CD4-positive, alpha-beta T cell treated with Interleukin-21 for 1 hour (primary cell): ENCODE measurements at places on chromosomes 16 and 17.
A peak's percentile ranks its signal among the peaks of the same experiment; 100 is the strongest.

DNA sequence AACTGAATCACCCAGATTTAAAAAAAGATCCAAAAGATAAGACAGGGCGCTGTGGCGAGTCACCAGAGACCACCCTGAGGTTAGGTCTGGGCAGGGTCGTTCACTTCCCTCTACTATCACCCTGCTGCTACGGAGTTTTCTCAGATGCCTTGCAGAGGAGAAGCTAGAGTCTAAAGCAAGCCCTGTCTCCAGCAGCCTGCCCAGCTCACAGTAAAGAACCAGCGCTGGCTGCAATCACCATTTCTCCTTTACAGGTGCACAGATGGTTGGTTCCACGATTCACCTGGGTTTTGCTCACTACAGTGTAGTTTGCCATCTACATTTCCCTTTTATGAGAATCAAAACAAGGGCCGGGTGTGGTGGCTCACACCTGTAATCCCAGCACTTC is 71.3 kb downstream of the SRCIN1 start:
- DNase-seq, result no peak

- DNase-seq, result no peak
Observed at GRCh38 chr17:79573196-79573896, 37.5 kb downstream of the RBFOX3 start.

DNA sequence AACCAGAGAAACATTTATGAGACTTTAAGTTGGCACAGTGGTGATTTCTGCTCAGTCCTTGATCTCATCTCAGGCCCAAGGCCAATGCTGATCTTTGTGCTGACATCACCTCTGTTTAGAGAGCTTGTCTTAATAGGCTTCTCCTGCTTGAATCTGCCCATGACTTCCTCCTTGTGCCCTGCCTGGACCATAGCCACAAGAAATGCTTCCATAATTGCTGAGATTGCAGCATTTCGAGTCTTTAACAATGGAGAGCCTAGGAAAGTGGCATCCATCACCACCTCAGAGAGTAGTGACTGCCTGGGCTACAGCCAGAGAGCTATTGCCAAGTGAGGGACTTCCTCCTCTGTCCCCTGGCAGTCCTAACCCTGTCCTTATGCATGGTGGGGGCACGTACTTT is 25.1 kb upstream of the MMP2 start:
- no peak for DNase-seq

- DNase-seq, result no peak
Observed at GRCh38 chr17:69512946-69513345, 98.4 kb downstream of the MAP2K6 start.

- no peak for DNase-seq
Observed at GRCh38 chr17:3573246-3574100, 15.9 kb upstream of the TRPV3 start.

GRCh38 chr16:2180962-2181923 is 15.2 kb downstream of the CASKIN1 start:
- no peak for DNase-seq

DNA sequence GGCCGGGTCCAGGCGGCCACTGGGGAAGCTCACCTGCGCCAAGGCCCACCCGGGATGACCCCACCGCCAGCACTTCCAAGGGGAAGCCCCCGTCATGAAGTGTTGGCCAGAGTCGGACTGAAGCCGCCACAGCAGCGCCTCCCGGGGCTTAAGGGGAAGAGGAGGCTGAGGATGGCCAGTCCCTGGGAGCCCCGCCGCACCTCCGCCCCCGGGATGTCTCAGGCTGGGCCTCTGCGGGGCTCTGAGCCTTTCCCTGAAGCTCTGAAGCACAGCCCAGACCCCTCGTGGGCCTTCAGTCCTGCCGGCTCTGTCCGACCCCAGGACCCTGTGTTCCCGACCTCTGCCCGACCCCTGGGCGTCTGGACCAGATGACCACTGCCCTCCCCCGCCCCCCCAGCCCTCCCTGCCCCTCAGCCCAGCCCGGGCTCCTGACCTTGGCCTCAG is 42.8 kb upstream of the ACSF3 start:
- no peak for DNase-seq

GRCh38 chr17:68641276-68642117 is 40.3 kb upstream of the FAM20A start:
- DNase-seq, result no peak

DNA sequence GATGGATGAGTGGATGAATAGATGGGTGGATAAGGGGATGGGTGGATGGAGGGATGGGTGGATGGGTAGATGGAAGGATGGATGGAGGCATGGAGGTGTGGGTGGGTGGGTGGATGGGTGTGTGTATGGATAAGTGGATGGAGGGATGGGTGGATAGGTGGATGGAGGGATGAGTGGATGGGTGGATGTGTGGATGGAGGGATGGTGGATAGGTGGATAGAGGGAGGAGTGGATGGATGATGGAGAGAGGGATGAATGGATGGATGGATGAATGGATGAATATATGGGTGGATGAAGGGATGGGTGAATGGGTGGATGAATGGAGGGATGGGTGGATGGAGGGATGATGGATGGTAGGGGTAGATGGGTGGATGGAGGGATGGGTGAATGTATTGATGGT is 27.5 kb upstream of the NPTX1 start:
- DNase-seq, result no peak

DNA sequence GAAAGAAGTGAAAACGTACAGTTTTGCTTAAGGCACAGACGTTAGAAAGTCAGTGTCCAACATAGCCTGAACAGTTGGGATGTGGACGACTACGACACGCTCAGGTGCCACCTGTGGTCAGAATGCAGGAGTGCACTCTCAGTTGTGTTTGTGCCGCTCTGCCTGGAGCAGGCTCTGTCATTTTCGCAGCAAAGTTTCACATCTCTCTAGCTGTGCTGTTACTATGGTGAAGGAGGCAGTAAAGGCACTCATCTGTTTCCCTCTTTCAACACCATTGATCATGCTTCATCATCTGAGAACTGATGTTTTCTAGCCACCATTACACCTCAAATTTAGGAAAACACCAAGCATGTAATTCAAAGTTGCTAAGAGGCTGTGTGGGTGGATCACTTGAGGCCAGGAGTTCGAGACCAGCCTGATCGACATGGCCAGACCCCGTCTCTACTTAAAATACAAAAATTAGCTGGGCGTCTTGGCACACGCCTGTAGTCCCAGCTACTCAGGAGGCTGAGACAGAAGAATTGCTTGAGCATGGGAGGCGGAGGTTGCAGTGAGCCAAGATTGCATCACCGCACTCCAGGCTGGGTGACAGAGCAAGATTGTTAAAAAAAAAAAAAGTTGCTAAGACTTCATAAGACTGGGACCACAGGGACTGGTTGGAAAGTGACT is 44.9 kb upstream of the DNAJA2 start:
- DNase-seq, result peak; percentile 53

DNA sequence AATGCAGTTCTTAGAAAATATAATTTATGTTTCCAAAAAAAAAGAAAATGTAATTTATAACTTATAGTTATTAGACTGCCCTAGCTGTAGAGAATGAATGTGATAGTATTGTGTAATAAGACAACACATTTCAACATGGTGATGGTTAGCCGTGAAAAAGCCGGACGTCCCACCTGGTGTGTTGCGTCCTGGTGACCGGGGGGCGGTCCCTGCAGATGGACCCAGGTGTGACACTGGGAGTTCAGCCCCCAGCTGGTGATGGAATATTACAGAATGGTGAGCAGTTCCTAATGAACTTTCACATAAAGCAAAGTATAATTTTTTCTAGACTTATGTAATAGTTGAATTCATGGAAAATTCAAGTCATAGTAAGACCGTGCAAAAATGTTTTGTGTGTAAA is 132.8 kb downstream of the LAT start:
- no peak for DNase-seq

DNA sequence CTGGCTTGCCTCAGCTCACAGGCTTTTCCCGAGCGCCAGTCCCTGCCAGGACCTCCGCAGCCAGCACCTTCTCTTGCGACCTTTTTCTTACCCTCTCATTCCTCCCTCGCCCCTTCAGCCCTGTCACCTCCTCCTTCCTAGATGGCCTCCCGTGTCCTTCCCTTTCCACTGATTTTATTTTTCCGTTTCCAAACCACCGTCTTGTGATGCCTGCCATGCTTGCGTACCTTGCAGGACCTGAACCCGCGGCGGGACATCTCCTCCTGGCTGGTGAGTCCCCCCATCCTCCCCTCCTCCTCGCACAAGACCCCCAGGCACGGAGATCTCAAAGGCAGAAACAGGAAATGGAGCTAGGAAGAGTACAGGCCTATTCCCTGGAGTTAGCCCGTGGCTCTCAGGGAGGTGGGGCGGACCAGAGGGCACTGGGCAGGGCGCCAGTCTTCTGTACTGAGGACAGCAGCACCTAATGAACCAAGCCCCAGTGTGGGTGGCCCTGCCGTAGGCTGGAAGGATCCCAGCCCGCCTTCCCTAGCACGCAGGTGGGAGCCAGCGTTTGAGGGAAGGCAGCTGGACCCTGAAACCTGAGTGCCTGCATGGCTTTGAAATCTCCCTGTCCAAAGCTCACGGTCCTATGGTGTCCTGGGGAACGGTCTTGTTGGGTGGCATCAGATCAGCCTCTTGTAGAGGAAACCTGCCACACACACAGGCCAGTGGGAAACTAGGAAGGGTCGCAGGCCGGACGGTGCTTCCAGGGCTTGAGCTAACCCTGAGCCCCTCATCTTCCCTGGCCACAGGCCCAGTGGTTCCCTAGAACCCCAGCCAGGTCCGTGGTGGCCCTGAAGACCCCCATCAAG is 612 bp downstream of the CISD3 start:
- no peak for DNase-seq

DNA sequence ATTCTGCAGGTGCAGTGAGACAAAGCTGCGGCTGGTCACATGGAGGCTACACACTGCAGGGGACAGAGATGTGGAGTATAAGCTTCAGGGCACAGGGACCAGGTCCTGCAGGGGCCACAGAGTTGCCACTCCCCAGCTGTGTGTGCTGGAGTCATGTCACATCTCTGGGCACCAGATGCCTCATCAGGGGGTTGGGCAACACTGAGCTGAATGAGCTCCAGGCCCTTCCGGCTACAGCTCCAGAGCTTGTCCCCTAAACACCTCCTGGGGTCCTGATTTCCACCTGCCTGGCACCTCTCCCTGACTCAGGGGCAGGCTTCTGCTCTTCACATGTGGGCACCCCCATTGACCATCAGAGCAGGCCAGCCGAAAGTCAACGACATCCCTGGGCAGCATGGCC is 32.5 kb downstream of the SPHK1 start:
- no peak for DNase-seq

DNA sequence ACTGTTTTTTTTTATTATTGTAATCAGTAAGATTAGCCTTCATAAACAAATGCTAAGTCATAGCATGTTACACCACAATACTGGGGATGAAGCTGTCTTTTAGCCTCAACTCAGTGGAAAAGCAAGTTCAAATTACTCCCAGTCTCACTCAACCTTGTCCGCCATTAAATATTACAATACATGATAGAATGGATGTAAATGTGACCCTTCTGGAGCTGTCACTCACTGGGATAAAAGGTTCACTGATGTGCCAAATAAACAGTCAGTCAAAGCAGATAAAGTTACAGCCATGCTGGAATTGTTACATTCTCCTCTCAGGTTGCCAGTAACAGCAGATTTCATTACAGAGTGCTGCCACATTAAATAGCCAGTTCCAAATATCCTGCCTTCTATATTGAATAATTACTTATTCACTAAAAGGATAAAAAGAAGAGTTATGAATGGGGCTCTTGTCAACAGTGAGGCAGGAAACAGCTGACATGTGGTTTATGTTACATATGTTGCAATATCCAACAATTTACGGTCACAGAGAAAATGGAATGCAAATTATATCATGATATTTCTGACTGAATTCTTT is 53.4 kb downstream of the BRIP1 start:
- no peak for DNase-seq

DNA sequence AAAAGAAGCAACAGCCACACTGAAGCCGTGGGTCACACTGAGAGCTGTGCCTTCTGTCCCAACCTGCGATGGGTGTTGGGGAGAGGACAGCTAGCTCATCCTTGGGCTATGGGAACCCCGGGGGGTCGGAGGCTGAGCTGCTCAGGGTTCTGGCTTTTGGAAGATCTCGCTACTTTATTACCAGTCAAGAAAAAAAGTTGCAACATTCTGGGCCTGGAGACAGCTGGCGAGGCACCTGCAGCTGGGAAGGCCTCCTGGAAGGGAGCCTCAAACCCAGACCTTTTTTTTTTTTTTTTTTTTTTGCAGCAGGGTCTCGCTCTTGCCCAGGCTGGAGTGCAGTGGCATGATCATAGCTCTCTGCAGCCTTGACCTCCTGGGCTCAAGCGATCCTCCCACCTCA is 24.9 kb downstream of the TPSD1 start:
- DNase-seq, result no peak

- peak; percentile 87 for DNase-seq
Observed at GRCh38 chr17:78313735-78314648, 45.9 kb downstream of the SOCS3 start.

DNA sequence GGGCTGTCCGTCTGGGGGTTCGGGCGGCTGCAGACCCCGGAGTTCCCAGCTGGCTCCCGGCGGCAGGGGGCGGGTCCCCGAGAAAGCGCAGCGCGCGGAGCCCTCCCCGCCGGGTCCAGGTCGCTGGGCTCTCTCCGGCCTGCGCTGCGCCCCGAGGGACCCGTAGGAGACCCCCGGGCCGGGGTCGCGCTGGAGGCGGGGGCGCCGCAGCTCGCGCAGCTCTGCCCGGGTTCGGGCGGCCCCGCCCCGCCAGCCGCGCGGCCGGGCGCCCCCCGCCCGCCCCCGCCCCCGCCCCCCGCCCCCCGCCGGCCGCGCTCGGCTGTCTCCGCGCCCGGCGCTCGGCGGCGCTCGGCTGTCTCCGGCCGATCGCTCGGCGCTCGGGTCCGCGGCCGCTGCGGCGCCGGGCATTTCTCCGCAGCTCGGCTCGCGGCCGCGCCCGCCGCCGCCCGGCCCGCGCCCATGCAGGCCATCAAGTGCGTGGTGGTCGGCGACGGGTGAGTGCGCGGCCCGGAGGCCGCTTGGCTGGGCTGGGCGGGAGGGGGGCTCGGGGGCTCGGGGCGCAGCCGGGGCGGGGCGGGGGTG is at the start of gene RAC3:
Gene RAC3, plus strand, starts transcription at position 376 of the 582 bp plus-strand sequence. Its CDS starts 84 bp downstream, at position 460.
- DNase-seq, result no peak

DNA sequence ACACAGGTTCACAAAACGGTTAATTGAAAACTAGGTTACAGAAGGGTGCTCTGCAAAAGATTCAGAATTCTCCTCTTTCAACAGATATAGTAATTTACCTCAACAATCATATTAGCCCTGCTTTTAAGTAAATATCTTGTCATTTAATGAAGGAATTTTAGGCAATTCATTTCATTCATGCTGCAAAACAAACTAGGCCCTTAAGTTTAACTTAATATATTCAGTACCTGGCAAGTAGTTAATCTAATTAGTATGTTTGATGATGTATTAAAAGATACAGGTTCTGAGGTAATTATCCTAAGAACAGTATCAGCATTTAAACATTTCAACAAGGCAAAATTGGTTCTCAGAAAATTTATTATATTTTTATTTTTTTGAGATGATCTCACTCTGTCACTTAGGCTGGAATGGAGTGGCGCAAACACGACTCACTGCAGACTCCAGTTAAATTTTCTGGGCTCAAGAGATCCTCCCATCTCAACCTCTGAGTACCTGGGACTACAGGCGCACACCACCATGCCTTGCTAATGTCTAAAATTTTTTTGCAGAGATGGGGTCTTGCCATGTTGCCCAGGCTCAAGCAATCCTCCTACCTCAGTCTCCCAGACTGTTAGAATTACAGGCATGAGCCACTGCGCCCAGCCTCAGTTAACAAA is 44.9 kb downstream of the SMURF2 start:
- no peak for DNase-seq

GRCh38 chr16:8742068-8742467 is 55.4 kb downstream of the TMEM186 start:
- DNase-seq, result no peak

- no peak for DNase-seq
Observed at GRCh38 chr17:79990704-79991103, 45.0 kb downstream of the TBC1D16 start.

GRCh38 chr17:3795390-3796102 is 5.4 kb downstream of the ITGAE start:
- no peak for DNase-seq
